Hypothalamus (tissue), 51 donors: ENCODE measurements at places on chromosomes 2 and 18.

GRCh38 chr2:134379722-134380121 lies 125.8 kb downstream of the MGAT5 start:
- no peak for DNase-seq

DNA sequence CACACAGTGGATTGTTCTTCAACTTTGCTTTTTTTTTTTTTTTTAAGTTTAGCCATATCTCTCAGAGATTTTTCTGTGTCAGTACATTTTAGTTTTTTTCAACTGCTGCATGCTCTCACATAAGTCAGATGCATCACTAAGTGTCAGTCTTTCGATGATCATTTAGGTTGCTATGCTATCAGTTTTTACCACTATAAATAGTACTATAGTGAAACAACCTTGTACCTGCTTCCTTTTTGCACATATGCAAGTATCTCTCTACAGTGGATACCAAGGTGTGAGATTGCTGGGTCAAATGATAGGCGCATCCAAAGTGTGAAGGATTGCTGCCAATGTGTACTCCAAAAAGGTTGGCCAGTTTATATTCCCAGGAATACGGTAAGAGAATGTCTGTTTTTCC lies 33.5 kb upstream of the MAP4K3 start:
- DNase-seq, result no peak

DNA sequence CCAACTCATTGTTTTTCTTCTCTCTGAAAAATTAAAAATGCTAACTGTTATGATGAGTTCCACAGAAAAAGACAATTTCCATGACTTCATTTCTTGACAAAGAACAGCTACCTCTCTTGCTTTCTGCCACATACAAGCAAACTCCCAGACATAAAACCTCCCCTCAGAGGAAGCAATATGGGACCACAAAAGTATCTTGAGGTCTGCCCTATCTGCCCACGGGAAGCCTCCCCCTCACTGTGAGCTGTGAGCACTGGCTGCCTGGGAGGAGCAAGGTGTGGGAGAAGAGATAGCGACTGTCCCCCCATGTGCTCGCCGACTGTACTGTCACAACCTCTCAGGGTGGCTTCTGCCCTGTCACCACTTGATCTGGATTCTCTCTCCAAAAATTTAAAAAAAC lies 69.7 kb upstream of the NRP2 start:
- DNase-seq, result no peak

DNA sequence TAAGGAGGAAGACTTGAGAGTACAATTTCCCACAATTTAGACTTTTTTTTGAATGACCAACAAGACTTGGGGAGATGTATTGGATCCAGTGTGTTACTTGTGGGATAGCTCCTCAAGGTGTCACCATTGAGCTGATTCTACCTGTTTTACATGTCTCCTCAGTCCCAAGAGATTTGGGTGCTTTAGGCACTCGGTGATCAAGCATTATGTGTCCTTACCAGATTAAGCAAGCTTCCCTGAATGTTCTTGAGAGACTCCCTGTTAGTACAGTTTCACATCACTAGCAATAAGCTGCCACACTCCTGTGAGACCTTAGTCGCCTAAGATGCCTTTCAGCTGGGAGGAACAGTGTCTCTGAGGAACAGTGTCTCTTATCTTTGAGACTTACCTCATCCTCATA lies 384.3 kb upstream of the SYT4 start:
- DNase-seq, result no peak

GRCh38 chr2:28451793-28452533 lies 43.9 kb upstream of the PLB1 start:
- no peak for DNase-seq

- no peak for DNase-seq
These were observed 721 bp downstream of the FHOD3 start for GRCh38 chr18:36298126-36298741.

DNA sequence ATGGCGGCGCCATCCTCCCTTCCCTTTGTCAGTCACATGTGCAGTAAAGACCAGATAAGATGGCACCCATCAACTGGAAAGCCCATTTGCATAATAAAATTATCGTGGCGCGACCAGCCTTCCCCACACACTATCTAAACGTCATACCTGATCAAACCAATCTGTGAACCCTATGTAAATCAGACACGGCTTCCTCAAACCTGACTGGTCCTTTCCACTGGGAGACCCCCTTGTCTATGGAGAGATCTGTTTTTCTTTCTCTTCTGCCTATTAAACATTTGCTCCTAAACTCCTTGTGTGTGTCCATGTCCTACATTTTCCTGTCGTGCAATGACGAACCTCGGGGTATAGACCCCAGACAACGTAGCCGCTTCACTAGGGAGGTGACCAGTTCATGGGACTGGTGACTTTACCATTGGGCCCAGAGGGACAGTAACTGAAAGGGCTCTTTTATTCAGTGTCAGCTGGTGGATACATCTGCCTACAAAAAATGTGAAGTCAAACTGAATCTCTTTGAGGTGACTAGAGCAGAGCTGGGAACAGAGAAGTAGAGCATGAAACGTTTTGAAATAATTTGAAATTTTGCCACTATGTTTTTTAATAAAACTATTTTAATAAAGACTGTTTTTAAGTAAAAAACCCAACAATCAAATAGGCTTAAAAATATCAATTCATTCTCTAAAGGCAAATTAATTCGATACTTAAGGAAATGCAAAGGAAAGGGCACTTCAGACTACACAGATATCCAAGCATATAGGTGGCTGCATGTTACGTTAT lies 87.5 kb downstream of the SOCS6 start:
- DNase-seq, result no peak

- DNase-seq, result no peak
These were observed 151.3 kb upstream of the PELI1 start for GRCh38 chr2:64295326-64296139.

GRCh38 chr18:50410894-50411293 lies 36.0 kb downstream of the SKA1 start:
- no peak for DNase-seq

DNA sequence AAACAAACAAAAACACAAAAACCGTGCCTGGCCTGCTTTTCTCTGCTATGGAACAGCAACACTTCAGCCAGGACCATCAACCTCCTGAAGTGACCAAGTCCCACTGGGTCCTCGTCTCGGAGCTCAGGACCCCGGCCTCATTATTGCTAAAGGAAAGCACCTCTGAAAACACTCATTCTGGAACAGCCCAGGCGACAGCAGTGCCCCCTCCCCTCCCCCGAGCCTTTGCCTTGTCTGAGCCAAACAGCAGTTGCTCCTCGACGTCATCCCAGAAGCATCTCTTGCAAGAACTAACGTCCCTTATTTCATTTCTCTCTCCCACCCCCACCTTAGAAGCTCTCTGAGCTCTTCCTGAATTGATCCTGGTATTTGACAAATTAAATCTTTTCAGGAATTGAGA lies 27.4 kb downstream of the APCDD1 start:
- no peak for DNase-seq

DNA sequence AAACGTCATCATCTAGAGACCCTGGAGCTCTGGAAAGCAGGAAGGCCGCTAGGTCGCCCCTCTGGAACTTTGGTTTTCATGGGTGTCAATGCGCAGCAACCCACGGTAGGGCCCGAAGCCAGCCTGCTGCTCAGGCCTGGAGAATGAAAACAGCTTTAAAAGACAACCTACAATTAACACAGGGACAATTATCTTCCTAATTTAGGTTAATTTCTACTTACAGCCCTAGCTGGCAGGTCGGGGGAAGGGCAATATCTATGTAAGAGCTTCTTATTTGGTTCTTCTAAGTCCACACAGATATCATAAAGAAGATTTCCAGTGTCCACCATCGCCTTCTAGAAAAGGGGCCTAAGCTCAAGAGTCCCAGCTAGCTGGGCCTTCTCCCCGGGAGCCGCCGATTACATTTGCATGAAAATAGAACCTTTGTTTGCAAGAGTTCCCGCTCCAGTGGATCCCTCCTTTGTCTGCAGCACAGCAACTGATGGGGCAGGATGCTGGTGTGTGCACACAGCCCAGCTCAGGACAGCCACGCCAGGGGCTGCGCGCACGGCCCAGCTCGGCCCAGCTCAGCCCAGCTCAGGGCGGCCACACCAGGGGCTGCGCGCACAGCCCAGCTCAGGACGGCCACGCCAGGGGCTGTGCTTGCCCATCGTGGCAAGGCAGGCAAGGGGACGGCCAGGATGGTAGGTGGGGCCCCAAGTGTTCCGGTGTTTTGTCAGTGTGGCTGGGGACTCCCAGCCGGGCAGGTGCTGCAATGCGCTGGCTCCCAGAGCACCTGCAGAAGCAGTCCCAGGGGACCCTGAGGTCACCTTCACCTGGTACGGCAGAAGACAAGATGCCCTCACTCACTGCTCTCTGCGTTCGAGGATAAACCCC lies 109.1 kb downstream of the HDAC4 start:
- DNase-seq, result no peak

- DNase-seq, result no peak
These were observed 31.9 kb upstream of the TFPI start for GRCh38 chr2:187586011-187586641.

DNA sequence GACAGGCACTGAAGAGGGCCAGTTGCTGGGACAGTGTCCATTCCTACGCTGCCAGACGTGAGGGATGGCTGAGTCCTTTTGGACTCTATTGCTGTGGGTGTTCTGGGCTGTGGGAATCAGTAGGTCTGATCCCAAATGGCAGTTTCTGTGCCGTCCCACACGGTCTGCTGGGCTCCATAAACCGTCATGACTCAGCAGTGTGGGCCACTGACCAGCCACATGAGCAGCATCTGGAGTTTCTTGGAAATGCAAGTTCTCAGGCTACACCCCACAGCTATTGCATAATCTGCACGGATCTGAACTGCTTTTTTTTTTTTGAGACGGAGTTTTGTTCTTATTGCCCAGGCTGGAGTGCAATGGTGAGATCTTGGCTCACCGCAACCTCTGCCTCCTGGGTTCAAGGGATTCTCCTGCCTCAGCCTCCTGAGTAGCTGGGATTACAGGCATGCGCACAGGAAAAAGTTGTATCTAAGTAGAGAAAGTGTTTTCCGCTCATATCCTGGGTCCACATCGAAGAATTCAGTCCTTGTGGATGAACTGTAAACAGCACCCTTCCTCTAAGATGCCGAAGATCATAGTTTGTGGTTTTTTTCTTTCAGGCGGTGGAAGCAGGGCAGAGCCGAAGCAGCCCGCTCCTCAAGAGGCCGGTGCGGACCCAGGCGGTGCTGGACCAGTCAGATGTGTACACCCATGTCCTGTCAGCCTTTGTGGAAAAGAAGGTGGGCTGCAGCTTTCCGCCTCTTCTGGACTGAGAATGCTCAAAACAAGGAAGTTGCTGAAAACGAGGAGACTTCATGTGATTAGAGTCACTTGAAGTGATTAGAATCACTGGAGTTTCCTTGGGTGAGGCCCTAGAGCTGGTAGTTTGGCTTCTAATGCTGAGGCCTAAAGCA lies 25.5 kb downstream of the RMC1 start:
- no peak for DNase-seq

GRCh38 chr2:25576596-25576995 lies 96.8 kb downstream of the DTNB start:
- no peak for DNase-seq

GRCh38 chr2:43427032-43427424 lies 168.8 kb downstream of the THADA start:
- no peak for DNase-seq

- no peak for DNase-seq
These were observed 206.7 kb downstream of the TCF4 start for GRCh38 chr18:55381277-55381676.

GRCh38 chr2:157845081-157845480 lies 31.0 kb downstream of the ACVR1 start:
- no peak for DNase-seq

- no peak for DNase-seq
These were observed 447.7 kb downstream of the NRXN1 start for GRCh38 chr2:50584185-50584584.

- DNase-seq, result no peak
These were observed 39.6 kb downstream of the HDHD2 start for GRCh38 chr18:47110492-47111274.

DNA sequence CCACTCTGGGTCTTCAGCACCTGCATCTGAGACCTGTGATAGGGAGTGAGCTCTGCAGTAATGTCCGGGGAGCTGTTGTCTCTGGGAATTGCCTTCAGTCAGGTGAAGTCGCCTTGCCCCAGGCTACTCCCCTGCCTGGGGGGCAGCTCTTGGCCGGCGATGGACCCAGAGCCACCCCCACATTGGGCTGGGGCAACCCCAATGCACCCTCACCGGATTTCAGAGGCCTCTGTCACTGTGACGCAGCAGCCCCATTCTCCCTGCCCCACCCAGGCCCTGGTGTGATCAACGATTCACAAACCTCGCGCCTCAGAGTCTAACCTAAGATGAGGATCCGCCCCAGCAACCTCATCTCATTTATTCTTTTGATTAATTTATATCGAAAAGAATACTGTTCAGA lies 303.6 kb downstream of the NDUFA10 start:
- DNase-seq, result no peak

DNA sequence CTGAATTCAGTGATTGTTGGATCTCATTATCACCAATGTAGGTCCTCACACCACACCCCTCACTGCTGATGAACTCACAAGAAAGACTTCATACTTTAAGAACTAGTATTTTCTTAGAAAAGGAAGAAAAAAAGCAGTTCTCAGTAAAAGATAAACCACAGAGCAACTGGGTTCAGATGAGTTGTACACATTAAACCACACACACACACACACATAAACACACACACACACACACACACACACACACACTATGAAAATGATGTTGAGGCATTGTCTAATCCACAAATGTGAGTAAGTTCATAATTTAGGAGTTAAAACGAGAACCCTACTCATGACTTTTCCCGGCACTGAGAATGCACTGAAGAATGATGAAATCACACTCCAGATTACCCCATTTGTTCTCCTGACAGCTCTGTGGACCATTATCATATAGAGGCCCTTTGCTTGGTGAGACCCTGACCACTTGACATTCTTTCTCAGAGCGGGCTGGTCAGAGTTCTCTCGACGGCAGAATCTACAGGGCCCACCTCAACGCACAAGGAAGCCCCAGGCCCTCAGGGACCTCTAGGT lies 106.2 kb downstream of the BCL2 start:
- DNase-seq, result no peak
